ENCODE measurements at places on chromosomes 7 and 10.

DNA sequence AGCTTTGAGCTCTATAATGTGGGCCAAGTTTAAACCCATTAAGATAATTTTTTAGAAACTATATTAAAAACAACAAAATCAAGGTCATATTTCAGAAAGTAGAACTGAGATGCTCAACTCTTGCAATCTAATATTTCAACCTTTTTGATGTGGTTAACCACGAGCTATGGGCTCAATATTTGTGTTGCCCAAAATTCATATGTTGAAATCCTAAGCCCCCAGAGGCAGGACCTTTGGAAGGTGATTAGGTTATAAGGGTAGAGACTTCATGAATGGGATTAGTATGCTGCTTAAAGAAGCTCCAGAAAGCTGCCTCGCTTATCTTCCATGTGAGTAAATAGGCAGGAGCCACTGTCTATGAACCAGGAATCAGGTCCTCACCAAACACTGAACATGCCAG lies 284.4 kb downstream of the CRPPA start:
- no peak for DNase-seq

GRCh38 chr10:103186128-103186527 lies 6.9 kb downstream of the NT5C2 start:
- no peak for DNase-seq

DNA sequence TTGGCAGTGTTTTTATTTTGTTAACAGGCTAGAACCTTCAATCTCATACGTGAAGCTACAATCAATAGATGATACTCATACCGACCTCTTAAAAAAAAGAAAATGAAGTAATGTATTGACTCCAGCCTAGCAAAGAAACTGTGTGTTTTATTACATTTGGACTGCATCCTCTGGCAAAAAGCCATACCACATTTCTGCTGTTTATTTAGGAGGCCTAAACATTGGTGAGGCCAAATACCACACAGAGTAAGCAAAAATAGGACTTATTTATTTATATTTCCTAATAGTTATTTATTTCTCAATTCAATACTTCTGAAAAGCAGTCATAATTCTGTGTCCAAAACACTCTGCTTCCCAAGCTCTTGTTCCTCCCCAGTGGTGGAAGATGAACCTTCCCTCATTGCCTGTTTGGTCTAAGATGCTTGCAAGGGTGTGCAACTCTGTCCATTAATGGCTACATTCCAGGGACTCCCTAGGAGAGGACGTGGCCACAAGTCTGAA lies 398.8 kb upstream of the KLF6 start:
- no peak for DNase-seq

- DNase-seq = no peak
Measured at GRCh38 chr10:23015021-23015707, 80.2 kb upstream of the MSRB2 start.

GRCh38 chr7:55308186-55308929 lies 56.8 kb upstream of the LANCL2 start:
- no peak for DNase-seq
